ENCODE measurements at places on chromosomes 11 and 22. TPM values are rescaled to one million over a fixed set of nuclear protein-coding genes. Genes with fewer than 3 reads are reported as not detected.

Gene PKNOX2
- 0.24 TPM for polyA plus RNA-seq

Gene SYT7
- polyA plus RNA-seq = 1.3 TPM

Gene PDE2A
- polyA plus RNA-seq = 7.6 TPM

Gene KCNJ4
- polyA plus RNA-seq = not detected

Gene CCDC89
- 0.14 TPM for polyA plus RNA-seq

Gene SLC22A9
- not detected for polyA plus RNA-seq

Gene OR4C3
- not detected for polyA plus RNA-seq

Gene CBX6
- 6.4 TPM for polyA plus RNA-seq

Gene MOGAT2
- not detected for polyA plus RNA-seq

Gene BMAL1
- 9.1 TPM for polyA plus RNA-seq

Gene UBQLNL
- 0.49 TPM for polyA plus RNA-seq

Gene ANO5
- polyA plus RNA-seq = 0.16 TPM

Gene SNX19
- polyA plus RNA-seq = 7.6 TPM

Gene RBM4
- polyA plus RNA-seq = 54.6 TPM

Gene ENTHD1
- not detected for polyA plus RNA-seq
